Stimulated activated CD4-positive, alpha-beta T cell treated with anti-CD3 and anti-CD28 coated beads, Interleukin-4, amount 100 ng/mL, for 4 hours (primary cell): ENCODE measurements at places on chromosomes 1 and 21.

DNA sequence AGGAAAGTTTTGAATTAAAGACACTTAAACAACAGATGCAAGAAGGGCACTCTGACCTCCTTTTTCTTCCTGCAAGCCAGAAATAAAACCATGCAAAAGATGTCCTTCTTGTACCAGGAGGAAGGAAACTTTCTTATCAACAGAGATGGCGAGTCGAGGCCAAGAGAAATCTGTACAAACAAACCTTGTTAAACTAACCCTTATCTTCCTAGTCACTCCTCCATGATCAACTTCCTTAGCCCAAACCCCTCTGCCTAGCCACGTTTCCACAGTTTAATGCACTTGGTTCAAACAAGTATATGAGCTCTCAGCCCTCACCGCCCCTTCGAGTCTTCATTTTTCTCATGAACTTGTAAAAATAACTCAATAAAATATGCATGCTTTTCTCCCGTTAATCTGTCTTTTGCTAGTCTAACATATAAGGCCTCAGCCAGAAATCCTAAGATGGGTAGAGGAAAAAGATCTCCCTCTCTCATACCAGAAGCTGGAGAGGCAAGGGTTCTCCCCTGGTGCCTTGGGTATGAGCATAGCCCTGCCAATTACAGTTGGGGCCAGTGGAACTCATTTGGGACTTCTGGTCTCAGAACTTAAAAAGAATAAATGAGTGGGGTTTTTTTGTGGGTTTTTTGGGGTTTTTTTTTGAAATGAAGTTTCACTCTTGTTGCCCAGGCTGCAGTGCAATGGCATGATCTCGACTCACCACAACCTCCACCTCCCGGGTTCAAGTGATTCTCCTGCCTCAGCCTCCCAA, 141.7 kb upstream of the SOD1 start:
- DNase-seq = no peak

DNA sequence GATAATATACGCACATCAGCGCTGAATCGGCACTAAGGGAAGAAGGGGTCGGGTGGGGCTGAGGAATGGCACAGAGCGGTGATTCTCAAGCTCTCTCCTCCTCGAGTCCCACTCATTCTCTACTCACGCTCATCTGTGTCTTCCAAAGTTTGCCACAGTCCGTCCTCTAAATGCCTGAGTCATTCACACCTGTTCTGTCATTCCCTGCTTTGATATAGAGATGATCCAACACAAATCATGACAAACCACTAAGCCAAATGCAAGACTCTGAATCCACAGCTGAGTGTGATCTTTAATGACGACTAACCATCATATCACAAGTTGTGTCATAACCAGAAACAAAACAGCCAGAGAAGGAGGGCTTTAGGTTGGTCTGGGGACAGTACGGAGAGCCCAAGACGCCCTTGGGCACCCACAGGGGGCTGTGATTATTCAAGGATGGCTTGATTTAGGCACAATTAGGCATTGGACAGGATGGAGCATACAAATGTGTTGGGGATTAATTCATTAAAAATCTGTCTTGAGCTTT, 501.5 kb downstream of the KIF26B start:
- no peak for DNase-seq

DNA sequence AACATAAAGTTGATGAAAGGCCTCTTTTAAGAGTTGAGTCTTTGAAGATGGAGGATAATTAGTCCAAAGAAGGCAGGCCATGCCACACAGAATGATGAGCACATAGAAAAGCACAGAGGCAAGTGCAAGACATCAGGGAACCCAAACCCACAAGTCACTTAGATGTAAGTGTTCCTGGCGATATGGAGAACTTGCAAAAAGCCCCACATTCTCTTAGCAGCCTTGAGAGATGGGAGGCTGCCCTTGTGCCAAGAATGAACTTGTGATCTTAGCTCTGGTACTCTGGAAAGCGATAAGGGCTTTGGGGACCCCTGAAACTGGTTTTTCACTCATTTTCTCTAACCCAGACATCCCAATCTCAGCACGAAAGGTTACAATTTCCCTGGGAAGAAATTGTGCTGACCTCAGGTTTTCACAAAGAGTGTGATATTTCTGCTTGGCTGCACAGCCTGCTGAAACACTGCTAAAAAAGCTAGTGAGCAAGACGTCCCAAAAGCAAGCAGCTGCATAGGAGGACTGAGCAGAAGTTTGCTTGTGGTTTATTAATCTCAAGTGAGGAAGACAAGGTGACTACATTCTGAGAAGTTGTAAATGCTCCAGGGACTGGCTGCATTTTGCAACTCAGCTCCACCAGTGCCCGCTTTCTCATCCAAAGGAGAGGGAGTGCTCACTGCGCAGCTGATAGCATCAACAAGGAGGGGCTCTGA, 496.9 kb upstream of the CAMK1G start:
- no peak for DNase-seq

GRCh38 chr1:156508205-156508954, 7.8 kb upstream of the MEF2D start:
- DNase-seq = peak; percentile 23

- DNase-seq = no peak
These were observed 53.5 kb upstream of the SLC22A15 start for GRCh38 chr1:115922801-115923200.

GRCh38 chr1:245258271-245258920, 103.6 kb downstream of the KIF26B start:
- no peak for DNase-seq

- DNase-seq = no peak
These were observed 44.5 kb downstream of the KIRREL1 start for GRCh38 chr1:158037866-158038359.

DNA sequence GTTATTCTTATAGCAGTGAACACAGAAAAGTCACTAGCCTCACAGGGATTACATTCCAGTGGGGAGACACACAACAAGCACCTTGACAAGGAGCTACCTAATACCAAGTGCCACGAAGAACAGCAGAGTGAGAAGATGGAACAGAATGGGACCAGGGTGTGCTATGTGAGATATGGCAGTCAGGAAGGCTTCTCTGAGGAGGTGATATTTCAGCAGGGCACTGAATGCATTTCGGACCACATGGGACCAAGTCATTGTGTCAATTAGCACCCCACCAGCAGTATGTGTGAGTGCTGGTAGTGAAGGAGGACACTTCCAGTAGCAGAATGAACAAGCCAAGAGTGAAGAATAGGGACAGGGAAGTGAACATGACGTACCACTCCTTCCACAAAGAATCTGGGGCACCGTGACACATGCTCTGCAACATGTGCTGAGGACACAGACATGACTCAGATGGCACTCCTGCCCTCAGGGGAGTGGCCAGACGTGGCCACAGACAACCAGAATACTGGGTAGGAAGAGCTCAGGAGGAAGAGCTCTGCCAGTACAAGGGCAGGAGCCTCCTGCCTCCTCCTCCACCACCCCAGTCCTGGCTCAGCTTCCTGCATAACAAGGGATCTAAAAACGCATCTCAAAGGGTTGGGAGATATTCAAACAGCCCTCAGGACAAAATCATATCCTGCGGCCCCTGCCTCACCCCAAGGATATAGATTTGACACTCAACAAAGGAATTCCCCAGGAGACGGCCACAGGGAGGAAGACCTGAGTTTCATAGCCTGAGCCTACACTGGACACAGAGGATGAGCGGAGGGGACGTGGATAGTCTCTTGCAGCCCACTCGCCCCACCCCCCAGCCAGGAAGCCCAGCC, 102.5 kb downstream of the TRABD2B start:
- no peak for DNase-seq

DNA sequence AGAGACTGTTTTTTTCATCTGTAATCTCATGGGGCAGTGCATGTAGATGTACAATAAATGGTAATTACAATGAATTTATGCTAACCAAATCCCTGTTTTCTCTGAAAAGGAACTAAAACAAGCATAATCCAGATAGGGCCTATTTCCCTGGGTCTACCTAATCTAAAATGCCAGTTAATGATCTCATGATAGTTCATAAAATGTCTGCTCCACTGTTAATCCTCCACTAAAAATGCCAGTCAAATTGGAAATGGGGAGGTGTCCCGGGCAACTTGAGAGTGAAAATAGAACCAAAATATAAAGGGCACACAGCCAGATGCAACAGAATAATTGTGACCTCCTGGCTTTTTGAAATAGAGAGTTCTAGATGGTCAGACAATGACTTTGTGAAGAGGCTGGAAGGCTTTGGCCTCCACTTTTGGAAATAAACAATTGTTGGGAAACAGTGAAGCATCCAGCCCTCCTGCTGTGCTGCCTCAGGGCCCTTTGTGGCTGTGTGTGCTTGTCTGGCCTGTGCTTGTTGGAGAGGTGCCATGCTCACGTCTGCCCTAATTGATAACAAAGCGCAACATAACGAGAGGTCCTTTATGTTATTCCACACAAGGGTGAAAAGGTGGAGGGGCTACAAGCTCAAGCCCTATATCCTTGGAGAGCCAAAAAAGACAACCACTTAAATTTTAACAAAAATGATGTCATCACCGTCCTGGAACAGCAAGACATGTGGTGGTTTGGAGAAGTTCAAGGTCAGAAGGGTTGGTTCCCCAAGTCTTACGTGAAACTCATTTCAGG, 97.7 kb downstream of the ATP5PO start:
- DNase-seq = no peak

- no peak for DNase-seq
These were observed 11.9 kb upstream of the NIBAN1 start for GRCh38 chr1:184986250-184986649.

DNA sequence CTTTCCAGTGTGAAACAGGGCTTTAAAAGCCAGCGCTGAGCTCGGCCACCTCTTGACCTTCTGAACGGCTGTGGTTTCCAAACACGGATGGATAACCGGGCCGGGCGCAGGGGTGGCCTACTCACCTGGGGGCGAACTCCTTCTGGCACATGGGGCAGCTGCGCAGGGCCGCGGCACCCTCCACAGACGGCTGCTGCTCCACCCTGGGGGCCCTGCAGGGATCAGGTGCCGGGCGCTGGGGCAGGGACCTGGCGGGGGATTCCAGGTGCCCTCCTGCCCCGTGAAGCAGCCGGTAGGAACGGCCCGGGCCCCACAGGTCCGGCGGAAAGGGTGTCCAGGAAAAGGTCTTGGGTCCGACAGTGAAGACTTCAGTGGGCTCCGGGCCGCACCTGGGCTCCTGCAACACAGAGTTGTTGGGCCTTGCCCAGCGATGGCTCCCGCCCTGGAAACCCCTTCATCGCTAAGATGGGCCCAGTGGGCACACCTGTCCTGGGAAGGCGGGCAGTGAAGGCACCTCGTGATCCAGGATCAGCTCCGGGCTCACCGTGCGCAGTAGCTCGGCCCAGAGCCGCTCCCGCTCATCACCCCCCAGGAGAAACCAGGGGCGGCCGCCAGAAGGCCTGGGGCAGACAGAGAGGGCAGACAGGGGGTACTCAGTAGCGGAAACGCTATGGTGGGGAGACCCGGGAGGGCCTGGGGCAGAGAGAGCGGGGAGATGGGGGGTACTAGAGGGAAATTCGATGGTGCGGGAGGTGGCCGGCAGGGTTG, 874 bp downstream of the FAAP20 start:
- DNase-seq = no peak

DNA sequence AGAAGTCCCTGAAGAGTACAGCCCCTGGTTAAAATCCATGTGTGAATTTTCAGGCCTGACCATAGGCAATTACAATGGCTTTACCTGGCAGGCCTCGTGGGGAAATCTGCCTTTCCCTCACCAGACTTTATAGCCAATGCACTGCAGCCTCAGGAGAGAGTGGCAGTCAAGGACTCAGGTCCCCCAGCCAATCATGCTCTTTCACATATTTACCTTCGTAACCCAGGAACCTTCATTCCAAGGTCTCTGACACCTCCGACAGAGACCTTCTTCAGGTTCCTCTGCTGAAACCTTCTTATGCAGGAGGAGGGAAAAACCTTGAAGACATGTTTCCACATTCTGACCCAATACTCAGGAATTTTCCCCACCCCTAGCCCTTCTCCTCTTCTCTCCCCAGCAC, 118.9 kb downstream of the FASLG start:
- no peak for DNase-seq

DNA sequence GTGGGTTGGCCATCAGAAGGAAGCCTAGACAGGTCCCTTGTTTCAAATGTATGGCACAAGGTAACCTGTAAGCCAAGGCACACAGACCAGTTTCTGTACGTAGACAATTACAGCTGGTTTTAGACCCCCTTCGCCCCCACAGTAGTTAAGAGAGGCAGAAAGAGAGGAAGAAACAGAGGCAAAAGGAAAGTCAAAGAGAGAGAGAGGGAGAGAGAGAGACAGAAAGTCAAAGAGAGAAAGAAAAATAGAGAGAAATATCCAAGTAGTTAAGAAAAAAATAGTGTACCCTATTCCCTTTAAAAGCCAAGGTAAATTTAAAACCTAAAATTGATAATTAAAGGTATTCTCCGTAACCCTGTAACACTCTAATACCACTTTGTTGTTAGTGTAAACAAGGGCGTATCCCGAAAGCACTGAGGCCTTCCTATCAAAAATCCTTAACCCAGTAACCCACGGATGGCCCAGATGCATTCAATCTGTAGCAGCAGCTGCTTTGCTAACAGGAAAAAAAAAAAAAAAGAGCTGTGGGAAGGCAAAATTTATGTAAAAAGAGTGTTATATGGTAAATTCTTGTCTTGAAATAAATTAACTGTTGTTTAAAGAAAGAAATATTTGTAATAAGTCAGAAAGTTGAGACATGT, 49.4 kb downstream of the ADCY10 start:
- DNase-seq = no peak

DNA sequence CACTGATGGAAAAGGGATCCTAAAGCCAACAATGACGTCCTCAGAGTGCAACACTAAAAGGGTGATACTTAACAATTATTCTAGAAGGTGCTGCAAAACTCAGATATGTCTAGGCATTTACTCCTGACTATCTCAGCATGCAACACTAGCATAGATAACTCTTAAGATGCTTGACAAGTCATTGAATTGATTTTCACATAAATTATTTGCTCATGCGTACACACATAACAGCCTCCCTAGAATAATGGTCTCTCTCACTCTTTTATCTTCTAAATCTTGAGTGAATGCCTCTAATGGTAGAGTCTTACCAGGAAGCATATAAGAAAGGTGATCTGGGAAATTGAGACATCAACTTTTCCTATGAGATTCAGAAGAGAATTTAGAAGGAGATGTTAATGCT, 1283.7 kb downstream of the MRPL39 start:
- DNase-seq = no peak

GRCh38 chr1:16968372-16968771, 12.0 kb downstream of the MFAP2 start:
- DNase-seq = no peak

DNA sequence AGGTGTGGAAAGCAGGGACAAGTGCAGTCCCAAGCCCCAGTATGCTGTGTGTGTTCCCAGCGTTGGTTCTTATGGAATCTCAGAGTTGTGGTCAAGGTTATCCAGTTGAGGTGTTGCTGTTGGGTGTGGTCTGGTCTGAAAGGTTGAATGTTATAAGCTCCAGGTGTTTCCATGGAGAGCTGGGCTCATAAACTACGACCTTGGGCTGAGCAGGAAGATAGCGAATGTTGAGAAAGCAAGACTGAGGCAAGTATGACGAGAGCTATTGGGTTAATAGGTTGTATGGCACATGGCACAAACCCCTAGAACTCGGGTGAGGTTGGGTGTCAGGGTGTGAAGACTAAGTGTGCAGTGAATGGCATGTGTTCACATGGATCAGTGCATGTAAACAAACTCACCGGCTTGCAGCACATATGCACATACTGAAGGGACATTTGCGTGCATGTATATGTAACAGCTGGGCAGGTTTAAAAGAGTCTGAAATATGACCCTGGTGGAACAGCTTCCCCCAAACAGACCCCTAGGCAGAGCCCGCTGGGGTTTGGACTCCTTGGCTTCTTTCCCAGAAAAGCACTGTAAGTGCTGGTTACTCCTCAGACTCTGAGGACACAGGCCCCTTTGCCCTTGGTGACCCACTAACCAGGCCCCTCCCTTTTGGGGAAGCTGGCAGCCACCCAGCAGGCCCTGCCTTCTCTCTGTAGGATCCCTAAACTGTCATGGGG, 117.5 kb downstream of the NAV1 start:
- no peak for DNase-seq

GRCh38 chr1:227886503-227886961, 61.2 kb downstream of the WNT9A start:
- no peak for DNase-seq
